ENCODE measurements at places on chromosomes 1 and 21.

- no peak for DNase-seq
These were observed 372 bp downstream of the OR2L3 start for GRCh38 chr1:248047008-248047407.

DNA sequence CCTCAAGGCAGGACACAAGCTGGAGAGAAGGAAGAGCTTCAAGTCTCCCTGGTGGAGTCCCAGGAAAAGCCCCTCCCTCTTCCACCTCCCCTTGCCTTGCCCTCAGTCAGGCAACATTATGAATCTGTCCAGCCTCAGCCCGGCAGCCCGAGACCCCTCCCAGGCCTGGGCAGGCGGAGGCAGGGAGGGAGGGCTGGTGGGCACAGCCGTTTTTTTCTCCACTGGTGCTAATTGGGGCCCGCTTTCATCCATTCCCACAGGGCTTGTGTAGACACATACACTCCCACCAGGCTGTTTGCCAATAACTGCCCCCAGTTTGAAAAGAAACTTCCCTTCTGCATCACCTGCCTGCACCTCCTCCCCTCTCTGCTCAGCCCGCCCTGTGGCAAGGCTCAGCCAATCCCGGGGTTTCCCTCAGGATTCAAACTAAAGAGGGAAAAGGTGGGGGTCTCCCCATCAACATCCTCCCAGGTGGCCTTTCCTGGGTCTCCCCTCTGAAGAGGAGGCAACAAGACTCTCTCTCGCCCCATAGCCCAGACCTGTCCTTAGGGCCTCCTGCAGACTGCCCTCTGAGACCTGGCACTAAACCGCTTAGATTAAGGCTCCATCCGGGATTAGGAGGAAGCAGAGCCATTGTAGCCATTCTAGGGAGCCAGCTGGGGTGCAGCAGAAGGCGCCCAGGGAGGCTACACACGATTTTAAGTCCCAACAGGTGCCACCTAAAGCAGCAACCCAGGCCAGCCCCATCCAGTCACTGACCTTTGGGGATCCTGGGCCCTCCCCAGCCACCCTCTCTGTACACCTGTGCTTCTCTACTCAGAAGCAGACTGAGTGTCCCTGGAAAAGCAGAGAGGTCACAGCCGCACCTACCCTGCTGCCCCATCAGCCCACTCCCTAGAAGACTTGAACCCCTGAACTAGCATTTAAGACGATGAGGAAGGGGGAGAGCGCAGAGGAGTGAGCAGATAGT is 3.5 kb downstream of the IGSF9 start:
- DNase-seq = no peak

DNA sequence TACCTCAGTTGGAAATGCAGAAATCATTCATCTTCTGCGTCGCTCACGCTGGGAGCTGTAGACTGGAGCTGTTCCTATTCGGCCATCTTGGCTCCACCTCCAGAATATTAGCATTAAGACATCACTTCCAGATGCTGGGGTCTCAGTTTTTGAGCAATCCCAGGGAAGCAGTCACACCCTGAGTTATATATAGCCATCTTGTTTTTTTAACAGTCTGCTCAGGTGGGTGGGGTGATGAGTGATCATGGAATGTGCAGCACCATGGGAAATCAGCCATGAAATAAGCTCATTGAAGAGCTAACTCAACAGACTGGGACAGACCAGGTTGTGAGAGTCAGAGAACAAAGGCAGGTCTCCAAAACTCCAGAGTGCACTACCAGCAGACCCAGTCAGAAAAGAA is 27.0 kb upstream of the HMGB4 start:
- DNase-seq = no peak

DNA sequence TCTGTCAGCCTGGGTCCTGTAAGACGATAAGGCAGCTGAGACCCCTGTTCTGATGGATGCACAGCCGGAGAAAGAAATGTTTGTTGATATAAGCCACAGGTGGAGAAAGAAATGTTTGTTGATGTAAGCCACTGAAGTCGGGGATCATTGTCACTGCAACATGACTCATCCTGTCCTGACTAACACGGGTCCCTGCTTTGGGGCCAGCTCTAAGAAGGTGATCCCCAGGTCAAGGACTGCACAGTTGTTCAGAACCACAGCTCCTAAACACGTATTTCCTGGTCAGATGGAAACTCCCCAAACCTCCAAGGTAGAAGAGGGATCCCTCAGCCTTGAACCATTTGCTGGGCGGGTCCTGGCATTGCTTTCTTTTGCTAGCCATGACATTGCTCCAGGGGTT is 86.4 kb upstream of the IGSF21 start:
- no peak for DNase-seq

- DNase-seq = no peak
These were observed 116.2 kb upstream of the FGGY start for GRCh38 chr1:59180735-59181134.

- DNase-seq = no peak
These were observed 113.4 kb downstream of the SPSB1 start for GRCh38 chr1:9406111-9406510.

DNA sequence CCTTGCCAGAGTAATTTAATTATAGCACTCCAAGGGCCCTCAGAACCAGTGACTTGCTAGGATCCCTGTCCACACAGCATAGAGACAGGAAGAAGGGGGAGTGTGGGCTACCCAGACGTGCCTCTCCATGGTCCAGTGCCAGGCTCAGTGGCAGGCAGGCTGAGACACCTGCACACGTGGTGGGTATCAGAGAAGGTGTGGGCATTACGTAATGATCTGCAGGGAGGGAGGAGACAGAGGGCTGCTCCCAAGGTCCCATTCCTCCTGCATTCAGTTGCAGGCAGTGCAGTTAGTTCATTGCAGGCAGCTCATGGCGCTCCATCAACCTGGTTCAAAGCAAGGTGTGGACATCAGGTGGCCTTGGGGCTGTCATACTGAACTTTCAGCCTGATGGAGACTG is 49.9 kb downstream of the C8B start:
- DNase-seq = no peak

DNA sequence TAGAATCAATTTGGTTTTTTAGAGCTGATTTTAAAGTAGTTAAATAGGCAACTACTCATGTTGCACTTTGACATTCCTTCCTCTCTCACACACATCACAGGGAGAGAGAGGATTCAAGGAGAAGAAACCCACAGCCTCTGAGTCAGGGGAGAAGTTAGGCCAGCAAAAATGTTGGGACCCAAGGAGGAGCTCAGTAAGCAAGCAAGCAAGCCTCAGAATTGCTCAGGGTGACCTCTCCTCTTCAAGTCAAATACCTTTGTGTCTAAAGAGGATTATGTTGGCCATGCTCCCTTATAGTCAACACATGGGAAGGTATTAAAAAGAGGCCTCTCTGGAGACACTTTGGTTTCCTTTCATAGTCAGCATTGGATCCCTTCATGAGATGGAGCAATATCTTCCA is 80.5 kb upstream of the WARS2 start:
- DNase-seq = no peak

DNA sequence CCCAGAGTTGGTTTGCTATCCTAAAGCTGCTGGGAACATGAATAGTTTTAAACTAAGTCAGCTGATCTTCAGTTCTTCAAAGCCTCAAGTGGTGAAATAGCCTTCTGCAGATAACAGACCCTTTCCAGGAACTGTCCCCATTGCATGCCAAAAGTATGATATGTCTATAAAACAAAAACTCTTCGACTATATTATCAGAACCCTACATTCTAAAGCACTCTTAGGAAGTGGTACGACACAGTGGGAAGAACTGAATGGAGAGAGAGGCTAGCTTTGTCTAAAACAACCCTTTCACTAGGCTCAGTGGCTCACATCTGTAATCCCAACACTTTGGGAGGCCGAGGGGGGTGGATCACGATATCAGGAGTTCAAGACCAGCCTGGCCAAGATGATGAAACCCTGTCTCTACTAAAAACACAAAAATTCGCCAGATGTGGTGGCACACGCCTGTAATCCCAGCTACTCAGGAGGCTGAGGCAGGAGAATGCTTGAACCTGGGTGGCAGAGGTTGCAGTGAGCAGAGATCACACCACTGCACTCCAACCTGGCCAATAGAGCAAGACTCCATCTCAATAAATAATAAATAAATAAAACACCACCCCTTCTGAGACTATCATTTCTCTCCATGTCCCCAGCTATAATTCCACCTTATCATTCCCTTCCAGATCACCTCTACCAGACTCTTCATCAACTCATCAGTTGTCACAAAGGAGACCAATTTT is 2.2 kb upstream of the FRRS1 start:
- DNase-seq = no peak

All from vagina (tissue), 2 donors.